ENCODE measurements at places on chromosomes 13 and 19. TPM values are rescaled to one million over a fixed set of nuclear protein-coding genes. Genes with fewer than 3 reads are reported as not detected.

The ANKLE1 gene
- total RNA-seq: 0.23 TPM

The TNFRSF19 gene
- total RNA-seq: 4.0 TPM

- DNase-seq: no peak
Observed at GRCh38 chr13:37397535-37397934, 201.0 kb downstream of the POSTN start.

GRCh38 chr13:74452176-74452575 lies 318.0 kb upstream of the KLF12 start:
- DNase-seq: no peak

- no peak for DNase-seq
Observed at GRCh38 chr13:43783820-43784219, 3.0 kb downstream of the ENOX1 start.

All from ureter (tissue), 1 donor.